ENCODE measurements at places on chromosomes 7 and 10.

GRCh38 chr10:132518572-132519381 is 18.8 kb upstream of the INPP5A start:
- no peak for DNase-seq

- no peak for DNase-seq
Measured at GRCh38 chr10:13891128-13892000, 304.6 kb downstream of the PRPF18 start.

GRCh38 chr10:118332948-118333710 is 9.0 kb downstream of the FAM204A start:
- no peak for DNase-seq

DNA sequence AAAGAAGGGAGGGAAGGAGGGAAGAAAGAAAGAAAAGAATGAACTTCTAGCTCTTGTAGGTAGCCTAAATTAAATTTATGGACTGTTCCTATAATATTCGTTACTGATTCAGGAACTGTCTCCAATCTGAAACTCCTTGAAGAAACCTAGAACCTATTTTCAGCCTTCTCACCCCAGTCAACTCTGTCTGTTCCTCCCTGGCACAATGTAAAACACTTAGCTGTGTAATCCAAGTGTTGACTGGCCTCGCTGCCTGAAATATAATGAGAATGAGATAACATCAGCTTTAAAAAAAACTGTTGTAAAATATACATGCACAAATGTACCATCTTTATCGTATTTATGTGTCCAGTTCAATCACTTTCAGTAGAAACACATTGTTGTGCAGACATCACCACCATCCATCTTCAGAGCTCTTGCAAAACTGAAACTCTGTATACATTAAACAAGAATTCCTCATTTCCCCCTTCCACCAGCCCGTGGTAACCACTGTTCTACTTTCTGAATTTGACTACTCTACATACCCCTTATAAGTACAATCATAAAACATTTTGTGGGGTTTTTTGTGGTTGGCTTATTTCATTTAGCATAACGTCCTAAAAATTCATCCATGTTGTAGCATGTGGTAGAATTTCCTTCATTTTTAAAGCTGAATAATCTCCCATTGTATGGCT is 6.3 kb upstream of the C7orf33 start:
- DNase-seq, result no peak

DNA sequence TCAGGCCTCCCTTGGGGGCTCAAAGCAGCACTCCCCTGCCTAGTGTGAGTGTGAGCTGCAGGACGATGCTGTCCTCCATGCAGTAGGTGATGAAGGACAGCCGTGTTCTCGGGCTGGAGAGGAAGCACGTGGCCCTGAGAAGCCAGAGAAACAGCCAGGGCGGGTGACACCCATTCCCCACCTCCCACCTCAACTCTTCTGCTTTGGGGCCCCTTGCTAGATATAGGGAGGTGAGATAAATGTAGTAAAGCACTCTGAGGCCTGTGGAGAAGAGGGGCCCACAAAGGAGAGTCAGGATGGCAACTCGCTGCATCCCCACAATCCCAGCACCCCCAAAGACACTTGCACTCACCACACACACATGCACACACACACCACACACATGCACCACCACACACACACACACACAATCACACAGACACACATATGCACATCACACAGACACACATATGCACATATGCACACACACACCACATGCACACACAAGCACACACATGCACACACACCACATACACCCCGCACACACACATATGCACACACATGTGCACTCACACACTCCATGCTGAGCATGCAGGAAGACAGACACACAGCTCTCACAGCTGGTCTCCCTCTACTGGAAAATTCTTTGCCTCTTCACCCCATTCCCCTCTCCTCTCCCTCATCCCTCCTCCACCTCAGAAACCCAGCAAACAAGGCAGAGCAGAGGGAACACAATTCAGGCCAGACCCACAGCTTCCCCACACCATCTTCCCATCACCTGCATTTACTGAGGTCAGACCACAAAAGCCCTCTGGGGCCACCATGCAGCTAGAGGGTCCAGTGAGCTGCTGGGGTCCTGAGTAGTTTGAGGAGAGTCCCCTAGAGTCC is 30.5 kb downstream of the ANXA8 start:
- DNase-seq, result no peak

DNA sequence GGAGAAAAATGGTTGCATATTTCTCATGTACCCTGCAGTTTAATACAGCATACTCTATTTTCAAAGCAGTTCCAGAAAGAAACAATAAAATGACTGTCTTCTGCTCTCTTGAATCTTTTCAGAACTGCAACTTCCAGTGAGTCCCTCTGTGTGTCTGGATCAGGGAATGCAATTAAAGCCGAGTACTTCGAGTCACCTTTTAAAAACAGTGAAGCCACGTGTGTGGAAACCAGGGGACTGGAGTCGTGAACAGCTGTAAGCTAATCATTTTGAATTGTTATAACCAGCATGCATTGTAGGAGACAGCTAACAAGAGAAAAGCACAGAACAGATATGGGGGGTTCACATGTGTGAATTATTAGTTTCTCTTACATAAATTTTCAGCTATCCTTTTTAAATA is 109.1 kb downstream of the CPED1 start:
- DNase-seq, result no peak

- no peak for DNase-seq
Measured at GRCh38 chr7:139651308-139651707, 126.5 kb downstream of the HIPK2 start.

DNA sequence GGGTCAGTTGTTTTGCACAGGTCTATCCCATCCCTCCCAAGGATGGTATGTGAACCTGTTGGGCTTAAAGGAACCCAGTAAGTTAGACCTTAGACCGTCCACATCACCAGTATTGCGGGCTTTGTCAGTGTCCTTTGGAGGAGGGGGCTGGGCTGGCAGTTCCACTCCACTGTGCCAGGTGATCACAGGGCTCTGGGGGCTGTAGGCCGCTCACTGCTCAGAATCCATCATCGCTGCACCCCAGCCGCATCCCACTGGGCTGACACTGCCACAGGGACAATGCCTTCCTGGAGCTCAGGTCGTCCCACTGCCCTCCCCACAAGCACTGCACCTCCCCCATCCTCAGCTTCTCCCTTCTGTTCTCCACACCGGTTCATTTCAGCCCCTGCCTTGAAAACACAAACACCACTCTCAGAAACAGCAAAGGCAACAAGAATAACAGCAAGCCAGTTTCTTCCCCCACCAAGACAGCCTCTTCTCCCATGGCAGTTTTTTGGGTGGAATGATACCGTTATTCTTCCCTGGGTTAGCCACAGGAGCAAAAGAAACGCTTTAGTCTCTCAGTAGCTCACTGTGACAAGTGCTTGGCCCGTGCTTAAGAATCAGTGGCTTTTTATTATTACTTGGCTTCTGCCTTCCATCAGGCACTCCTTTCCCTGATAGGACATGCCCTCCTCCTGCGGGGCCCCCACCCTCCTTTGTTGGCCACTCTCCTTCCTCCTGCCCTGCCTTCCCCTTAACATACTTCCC is 111.2 kb downstream of the GRK5 start:
- DNase-seq, result no peak

DNA sequence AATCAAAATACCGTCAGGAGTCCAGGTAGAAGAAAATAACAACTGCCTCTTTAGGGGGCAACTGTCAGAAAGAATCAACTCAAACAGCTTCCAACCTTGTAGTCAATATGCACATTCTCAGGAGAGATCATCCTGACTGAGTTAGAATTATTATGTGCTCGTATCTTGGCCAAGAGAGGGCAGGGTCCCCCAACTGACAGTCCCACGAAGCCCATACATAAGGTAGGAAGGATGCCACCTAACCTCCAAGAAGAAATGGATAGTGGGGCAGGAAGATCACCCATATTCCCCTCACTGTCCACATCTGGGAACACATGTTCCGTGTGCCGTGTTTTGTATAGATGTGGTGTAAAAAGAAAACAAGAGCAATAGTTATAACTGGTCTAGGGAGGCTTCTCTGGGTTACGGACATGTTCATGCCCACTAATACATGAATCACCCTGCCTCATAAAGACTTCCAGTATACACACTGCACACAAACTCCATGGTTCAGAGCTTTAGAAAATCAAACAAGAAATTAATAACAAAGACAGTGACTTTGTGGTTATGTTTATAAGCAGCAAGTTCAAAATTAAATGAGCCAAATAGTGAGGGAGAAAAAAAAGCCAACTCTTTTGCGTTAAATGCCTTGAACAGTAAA is 295.6 kb downstream of the FGFR2 start:
- DNase-seq, result no peak

DNA sequence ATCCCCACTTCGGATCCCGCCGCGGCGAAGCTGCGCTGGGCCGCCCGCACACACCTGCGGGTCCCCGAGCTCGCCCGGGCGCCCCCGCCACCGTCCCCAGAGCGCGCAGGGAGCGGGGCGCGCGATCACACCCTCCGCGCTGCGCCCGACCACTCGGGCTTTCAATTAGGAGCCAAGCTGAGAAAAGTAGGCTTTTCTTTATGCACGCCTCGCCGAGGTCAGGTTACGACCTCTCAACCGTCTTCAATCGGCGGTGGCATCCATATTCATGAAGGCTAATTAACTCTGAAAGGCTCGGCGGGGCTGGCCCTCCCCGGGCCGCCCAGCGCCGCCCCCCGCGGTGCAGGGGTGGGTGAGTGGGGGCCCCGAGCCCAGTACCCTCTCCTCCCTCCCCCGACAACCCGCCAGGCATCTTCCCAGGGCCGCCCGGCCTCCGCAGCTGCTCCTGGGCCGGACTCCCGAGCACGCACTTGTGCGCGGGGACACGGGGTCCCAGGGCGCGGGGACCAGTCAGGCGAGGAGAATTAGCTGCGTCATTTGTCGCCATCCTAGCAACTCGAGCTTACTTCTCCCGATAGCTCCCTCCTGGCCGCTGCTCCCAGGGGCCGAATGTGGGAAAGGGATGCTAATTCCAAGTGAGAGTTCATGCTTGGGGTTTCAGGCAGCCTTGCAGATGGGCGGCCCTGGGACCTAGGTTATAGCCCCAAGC is 155.5 kb upstream of the LYZL2 start:
- peak; percentile 7 for DNase-seq

GRCh38 chr10:102545997-102546396 is 42.2 kb downstream of the SUFU start:
- DNase-seq, result no peak

GRCh38 chr7:30789334-30789711 is 18.1 kb downstream of the MINDY4 start:
- DNase-seq, result no peak

DNA sequence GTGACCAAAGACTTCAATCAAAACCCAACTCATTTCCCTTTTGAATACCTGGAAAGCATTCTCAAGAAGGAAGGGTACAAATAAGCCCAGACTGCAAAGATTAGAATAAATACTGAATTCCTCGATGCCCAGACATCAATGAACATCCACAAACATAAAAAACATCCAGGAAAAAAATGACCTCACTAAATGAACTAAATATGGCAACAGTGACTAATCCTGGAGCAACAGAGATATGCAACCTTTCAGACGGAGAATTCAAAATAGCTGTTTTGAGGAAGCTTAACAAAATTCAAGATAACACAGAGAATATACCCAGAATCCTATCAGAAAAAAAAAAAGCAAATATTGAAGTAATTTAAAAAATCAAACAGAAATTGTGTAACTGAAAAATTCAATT is 43.2 kb downstream of the PCLO start:
- no peak for DNase-seq

- DNase-seq, result no peak
Measured at GRCh38 chr10:113427236-113427735, 125.6 kb upstream of the HABP2 start.

DNA sequence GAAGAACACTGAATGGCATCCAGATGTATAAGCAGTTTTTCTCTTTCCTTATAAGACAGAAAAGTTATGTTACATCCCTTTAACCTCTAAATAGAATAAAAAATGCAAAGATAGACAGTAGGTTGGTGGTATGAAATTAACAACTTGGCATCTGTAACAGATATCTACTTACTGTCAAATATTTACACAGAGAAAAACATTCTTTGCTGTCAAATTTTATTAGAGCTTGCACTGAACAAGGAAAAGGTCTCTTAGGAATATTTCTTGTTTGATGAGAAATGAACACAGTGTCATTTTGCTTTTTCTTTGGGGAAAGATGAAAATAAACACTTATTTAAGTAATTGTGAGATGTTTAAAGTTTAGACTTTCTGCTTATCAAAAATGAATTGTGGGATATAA is 65.6 kb upstream of the PCDH15 start:
- DNase-seq, result no peak

DNA sequence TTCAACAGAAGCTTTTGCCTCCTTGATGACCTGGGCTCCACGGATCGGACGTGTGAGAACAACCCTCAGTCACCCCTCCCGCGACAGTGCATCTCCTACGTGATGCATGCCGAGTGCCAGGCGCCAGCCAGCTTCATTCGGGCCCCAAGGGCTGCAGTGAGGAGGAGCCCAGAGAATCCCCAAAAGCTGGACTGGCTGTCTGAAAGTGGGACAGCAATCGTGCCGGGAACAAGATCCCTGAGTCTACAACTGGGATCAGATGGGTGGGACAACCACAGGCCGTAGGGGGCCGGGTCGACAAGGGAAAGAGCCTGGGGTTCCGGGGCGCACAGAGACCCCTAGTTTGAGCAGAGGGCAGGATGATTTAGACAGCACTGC is 27.2 kb downstream of the EBF3 start:
- DNase-seq, result no peak

DNA sequence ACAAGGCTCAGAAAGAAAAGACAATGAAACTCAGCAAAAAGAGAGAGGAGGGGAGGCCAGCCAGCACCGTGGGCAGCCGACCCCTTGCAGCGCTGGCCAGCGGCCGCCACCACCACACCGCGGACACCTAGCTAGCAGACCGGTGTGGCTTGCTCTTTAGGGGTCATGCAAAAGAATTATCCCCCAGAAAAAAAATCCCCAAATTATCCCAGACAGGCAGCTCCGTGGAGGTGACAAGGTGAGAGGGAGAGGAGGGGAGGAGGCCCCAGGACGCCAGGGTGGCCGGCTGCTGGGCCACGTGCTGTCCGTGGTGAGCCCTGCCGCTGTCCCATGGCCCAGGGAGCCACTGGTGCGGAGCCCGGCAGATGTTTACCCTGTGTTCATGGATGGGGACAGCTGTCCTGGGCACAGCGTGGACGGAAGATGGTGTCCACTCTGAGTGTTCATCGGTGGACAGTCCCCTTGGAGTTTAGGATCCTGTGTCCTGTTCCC is 16.5 kb downstream of the YKT6 start:
- DNase-seq, result no peak

DNA sequence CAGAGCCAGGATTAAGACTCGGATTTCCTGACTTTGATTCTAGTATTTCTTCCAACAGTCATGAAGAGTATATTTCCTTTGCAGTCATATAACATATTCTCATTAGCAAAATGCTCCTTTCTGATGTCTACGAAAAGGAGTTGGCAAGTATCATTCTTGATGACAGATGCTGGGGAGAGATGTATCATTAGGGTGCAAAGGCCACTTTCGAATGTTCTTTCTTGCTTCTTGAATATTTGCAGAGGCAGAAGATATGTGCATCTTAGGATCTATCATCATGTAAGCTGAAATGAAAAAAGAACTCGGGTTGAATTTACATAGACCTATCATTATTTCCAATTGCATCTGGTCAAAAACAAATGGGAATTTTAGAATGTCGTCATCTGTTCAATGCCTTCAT is 294.4 kb downstream of the BAMBI start:
- no peak for DNase-seq
